ENCODE measurements at places on chromosomes 6 and 20.

GRCh38 chr6:14001329-14002012, 76.7 kb downstream of the RNF182 start:
- peak; percentile 89 for DNase-seq

GRCh38 chr6:26025894-26026832, 61.1 kb upstream of the HFE start:
- peak; percentile 76 for DNase-seq

GRCh38 chr6:85115376-85115775, 334.5 kb upstream of the NT5E start:
- no peak for DNase-seq

DNA sequence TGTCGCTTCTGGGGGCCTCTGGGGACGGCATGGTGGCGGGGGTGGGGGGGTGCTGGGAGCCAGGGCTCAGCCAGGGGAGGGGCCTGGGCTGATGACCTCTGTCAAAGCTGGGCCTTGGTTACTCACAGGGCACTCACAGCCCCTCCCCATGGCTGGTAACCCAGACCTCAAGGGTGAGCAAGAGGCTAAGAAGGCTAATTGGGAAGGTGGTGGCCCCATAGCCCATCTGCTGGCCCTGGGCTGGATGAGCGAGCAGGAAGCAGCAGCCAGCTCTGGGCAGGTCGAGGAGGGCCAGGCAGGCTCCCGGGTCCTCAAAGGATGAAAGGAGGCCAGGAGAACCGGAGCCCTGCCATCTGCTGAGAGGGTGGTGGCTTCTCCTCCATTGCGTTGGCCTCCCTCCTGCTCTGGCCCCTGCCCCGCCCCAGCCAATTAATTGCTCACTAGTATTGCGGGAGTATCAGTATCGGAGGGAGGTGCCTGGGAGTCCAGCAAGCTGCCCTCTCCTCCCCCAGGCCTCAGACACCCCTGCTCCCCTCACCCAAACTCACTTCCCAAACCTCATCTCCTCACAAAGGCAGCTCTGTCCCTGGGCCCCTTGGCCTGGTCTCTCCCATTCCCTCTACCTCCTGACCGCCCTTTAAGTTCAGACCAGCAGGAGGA, 1.0 kb upstream of the CDSN start:
- DNase-seq = no peak

DNA sequence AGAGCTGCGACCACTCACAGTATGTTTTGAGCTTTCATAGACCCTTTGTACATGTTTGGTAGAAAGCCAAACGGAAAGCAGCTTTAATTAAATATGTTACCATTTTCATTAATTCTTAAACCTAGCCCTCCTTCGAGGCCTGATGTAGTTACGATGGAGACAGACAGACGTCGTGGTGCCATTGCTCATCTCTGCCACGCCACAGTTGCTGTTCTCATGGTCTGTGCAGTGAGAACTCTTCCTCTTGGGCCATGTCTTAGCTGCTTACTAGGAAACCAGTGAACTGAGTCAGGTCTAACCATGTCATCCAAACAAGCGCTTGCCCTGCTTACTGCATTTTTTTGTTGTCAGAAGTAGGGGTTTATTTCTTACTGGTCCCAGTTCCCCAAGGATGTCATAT, 62.8 kb downstream of the SNX9 start:
- DNase-seq = no peak

GRCh38 chr6:159807150-159807858, 7.2 kb downstream of the PNLDC1 start:
- DNase-seq = no peak

DNA sequence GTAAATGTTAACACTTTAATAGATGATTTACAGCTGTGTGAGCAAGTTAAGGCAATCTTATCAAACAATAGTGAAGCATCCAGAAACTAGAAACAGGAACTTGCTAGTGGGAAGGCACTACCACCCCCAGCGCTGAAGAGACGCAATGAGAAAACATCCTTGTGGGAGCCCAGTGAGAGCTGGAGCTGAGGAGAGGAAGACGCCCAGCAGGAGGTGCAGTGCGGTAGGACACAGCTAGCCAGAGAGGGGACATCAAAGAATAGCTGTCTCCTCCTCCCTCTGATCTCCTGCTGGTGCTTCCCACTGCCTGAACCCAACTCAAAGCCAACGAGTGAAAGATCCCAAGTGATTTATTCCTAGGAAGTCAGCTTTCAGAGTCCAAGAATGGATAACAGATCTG, 140.3 kb downstream of the COL12A1 start:
- no peak for DNase-seq

GRCh38 chr6:113873043-113873667, 16.0 kb downstream of the MARCKS start:
- no peak for DNase-seq

- no peak for DNase-seq
Measured at GRCh38 chr6:44251576-44252524, 4.9 kb downstream of the HSP90AB1 start.

DNA sequence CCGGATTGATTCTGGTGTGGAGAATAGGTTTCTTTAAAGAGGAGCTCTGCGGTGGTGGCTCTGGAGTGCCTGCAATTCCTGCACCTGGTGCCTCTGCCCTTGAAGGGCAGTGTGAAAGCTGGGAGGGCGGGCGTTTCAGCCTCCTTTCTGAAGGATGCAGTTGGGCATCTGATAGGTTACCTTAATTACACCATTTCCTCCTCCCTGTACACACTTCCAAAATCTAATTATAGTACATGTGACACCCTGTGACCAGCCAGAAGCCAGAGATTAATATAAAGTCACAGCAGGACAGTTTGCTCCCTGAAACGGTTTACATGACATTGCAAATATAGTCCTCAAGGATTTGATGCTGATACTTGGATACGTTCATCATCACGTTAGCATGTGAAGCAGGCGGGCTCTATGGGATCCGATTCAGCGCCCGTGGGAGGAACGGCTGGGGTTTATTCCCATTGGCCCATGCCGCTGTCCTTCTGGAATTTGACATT, 548.2 kb downstream of the QKI start:
- DNase-seq = no peak

- DNase-seq = no peak
Measured at GRCh38 chr6:35605600-35605999, 83.1 kb downstream of the FKBP5 start.

GRCh38 chr20:25356271-25356933, 34.2 kb downstream of the ABHD12 start:
- no peak for DNase-seq

DNA sequence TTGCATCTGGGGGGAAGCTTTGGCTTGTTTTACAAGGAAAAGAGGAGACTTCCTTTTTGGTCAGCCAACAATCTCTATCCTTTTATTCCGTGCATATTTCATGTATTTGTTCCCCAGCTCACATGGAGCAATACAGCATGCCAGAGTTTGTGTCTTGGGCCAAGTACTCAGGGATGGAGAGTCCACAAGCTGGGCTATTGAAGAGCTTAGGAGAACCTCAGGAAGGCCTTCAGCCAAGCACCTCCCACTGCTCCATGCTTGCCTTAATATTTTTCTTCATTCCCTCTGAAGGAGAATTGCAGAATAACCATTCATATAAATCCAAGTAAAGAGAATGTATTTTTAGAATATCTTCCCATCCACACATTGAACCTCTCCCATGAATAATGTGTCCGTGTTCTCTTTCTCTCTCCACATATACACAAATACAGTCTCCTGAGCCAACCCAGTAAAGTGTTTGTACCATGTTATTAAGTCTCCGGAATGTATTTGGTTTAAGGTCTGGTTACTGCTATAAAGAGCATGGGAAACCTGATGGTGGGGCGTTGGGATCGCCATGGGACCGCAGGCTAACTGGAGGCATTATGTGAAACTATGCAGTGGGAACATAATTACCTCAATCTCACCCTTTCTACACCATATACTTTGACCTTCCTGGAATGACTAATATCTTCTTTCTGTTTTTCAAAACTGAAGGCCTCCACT, 3.0 kb downstream of the LAMA4 start:
- DNase-seq = peak; percentile 61

DNA sequence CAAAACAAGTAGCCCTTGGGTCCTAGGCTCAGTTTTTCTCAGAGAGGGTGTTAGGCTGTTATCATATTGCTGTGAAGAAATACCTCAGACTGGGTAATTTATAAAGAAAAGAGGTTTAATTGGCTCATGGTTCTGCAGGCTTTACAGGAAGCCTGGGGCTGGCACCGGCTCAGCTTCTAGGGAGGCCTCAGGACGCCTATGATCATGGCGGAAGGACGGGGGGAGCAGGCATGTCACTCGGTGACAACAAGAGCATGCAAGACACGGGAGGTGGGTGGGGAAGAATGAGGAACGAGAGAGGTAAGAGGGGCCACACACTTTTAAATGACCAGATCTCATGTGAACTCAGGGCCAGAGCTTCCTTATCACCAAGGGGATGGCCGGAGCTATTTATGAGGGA, 26.9 kb downstream of the CDH26 start:
- no peak for DNase-seq

DNA sequence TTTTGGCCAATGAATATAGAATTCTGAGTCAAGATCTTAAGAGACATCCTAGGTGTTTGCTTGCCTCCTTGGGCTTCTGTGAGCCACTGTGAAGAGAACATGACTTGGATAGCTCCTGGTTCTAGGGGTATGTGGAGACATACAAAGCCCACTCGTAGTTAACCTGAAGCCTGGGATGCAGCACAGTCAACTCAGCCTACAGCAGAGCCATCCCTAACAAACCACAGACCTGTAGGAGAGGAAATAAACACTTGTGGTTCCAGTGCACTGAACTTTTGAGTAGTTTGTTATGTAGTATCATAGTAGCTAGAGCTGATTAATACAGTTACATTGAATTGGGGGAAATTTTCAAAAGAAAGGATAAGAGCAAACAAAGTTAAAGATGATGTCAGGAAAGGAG, 474.4 kb upstream of the HSF2 start:
- DNase-seq = no peak

DNA sequence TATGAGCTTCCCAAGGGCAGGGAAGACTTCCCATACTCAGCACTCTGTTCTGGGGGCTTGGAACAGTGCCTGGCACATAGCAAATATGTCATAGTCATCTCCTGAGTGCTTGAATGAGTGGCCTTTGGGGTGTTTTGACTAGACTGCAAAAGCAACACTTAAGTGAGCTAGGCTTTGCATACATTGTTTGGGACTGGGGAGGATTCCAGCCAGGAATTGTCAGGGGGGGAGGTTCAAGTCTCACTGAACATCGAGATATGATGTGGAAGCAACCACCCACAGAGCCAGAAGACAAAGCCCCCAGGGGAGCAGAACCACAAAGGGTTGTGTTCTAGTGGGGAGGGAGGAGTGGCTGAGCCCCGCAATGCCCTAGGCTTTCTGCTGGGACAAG, 98.4 kb downstream of the SYCP2 start:
- DNase-seq = peak; percentile 4

DNA sequence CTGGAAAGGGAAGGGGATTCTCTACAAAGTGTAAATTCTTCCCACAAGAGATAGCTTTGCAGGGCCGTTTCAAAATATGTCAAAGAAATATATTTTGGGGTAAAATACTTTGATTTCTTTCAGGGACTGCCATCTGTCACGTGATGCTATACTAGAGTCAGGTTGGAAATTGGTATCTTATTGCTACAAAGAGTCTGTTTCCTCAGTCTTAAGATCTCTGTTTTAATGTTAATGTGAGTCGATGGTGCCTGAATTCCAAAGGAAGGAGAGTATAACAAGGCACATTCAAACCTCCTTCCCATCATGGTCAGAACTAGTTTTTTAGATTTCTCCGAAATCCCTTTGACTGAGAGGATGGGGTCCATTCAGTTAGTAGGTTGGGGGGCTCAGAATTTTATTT, 36.3 kb upstream of the PDE7B start:
- no peak for DNase-seq
